ENCODE measurements at places on chromosomes 12 and 14.

- DNase-seq: no peak
These were observed 4.3 kb downstream of the SLC2A14 start for GRCh38 chr12:7868391-7868790.

- DNase-seq: no peak
These were observed 3.0 kb downstream of the INF2 start for GRCh38 chr14:104692261-104692938.

GRCh38 chr12:89712706-89713105 is 4.1 kb upstream of the ATP2B1 start:
- DNase-seq: no peak

DNA sequence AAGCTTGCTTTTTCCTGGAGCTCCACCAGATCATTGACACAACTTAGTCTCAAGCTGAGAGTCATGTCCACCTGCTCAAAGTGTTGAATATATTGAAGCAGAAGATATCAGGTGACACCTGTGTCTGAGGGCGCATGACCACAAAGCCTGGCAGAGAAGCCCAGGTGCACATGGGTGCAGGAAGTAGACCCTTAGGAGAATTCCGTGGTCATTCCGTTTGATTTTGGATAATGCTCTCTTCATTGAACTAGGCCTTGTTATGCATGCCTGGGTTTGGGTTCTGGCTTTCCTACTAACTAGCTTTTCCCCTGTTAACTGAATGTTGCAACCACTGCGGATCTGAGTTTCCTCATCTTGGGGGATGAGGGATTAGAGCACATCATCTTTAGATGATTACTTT is 7.1 kb downstream of the ARHGDIB start:
- DNase-seq: no peak

GRCh38 chr14:24996930-24997725 is 52.8 kb downstream of the STXBP6 start:
- no peak for DNase-seq

GRCh38 chr12:105352940-105353635 is 22.6 kb downstream of the C12orf75 start:
- no peak for DNase-seq

- DNase-seq: no peak
These were observed 329.1 kb upstream of the ATP2B1 start for GRCh38 chr12:90037740-90038139.

- DNase-seq: no peak
These were observed at the start of gene USP44 for GRCh38 chr12:95551305-95551704. USP44 (minus strand) TSS chr12:95551476; CDS start chr12:95534256, 17,220 bp downstream.

- DNase-seq: no peak
These were observed 42.5 kb upstream of the BCAT1 start for GRCh38 chr12:24991209-24992049.
